ENCODE measurements at places on chromosomes 1 and 21.

- DNase-seq, result no peak
These were observed 118.4 kb upstream of the L1TD1 start for GRCh38 chr1:62076286-62076685.

DNA sequence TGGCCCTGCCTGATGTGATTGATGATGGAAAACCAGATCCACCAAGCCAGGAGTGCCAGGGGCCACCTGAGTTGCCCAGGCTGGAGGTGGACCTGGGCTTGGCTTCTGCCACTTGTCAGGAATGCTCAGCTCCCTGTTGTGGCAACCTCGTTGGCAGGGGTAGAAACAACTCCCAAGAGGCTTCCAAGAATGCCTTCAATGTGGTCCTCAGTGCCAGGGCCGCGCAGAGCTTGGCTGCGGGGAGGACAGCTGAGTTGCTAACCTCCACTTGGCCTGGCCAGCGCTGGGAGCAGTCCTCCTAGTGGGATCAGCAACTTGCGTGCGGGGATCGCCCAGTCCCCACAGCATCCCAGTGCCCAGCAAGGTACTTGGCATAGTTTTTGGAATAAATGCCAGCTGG lies 9.0 kb downstream of the MYOM3 start:
- DNase-seq, result no peak

DNA sequence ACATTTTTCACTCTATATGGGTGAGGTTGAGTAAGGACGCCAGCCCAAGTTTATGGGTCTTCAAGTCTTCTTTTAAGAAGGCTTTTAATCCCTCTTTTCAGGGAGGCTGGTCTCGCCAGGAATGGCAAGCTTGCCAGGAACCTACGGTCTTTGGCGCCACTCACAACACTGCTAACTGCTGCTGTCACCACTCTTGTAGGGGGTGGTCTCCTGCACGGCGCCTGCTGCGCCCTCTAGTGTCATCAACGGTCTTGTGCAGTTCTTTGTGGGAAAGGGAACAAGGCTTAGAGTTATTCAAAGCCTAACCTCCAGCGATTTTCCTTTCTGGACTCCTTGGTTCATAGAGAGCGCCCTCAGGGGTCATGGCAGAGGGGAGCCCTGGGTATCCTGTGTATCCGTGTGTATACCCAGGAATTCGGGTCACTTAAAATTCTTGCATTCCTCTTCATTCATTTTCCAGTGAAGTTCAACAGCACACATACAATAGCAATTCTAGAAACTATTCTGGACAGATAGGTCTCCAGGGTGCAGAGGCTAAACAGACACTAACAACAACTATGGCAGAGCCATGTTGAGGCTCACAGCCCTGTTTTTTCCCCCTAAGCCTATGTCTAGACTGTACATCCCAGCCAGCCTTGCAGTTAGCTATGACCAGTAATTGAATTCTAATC lies 392.8 kb upstream of the CAMK1G start:
- DNase-seq, result no peak

DNA sequence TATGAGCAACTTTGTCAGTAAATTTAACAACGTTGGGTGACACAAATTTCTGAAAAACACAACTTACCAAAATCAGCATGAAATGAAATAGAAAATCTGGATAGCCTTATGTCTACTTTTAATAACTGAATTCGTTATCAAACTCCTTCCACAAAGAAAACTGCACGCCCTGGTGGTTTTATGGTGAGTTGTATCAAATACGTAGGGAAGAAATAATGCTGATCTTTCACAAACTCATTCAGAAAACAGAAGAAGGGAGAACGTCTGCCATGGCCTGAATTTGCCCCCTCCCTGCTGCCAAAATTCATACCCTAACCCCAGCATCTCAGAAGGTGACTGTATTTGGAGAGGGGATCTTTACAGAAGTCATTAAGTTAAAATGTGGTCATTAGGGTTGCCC lies 50.0 kb upstream of the COL18A1 start:
- DNase-seq, result no peak

- no peak for DNase-seq
These were observed 5.8 kb upstream of the CCDC27 start for GRCh38 chr1:3746389-3746829.

DNA sequence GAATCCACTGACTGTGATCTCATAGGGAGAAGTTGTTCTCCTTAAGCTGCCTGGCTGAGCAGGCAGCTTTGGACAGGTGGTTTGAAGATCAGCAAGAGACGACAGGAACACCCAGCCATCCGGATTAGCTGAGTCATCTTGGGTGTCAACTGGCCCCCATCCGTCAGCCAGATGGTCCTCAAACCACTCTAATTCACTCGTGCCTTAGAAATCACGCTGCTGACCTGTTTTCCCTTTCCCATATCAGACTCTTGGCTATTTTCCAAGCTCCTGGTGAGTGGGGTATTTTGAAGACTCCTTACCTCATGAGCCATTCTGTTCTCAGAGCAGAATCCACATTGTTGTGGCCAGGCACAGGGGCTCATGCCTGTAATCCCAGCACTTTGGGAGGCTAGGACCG lies 149.1 kb upstream of the L1TD1 start:
- DNase-seq, result no peak

DNA sequence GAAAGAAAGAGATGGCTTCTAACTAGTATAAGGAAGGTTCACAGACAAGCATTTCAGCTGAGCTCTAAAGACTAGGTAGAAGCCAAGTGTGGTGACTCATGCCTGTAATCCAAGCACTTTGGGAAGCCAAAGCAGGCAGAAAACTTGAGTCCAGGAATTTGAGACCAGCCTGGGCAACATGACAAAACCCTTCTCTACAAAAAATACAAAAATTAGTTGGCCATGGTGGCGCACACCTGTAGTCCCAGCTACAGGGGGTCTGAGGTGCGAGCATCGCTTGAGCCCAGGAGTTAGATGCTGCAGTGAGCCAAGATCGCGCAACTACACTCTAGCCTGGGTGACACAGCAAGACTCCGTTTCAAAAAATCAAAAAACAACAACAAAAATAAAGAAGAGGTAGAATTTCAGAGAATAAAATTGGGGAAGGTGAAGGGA lies 27.8 kb downstream of the FBXO42 start:
- DNase-seq, result no peak

DNA sequence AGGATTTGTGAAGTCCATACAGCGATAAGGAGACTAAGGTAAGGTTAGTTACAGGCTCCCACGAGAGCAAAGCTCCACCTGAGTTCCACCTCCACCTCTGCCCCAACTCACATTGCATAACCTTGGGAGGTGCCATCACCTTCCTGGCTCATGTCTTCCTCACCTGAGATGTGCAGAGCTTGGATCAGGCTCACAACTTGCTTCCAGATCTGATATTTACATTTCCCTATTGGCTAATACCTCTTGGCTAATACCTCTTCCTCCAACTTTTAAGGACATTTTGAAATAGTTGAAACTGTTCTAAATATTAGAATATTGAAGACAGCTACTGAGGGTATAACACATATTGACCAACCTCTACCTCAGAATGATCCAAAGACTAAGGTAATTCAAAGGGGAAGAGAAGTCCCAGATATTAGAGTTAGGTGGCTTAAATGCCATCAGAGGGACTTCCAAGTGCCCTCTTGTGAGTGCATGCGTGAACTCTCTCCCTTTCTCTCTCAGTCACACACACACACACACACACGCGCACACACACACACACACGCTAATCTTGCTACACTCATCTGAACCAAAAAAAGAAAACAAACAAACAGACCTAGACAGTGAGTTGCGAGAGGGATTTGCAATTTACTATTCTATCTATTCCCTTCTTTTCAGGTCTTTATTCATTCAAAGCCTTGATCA lies 134.3 kb downstream of the PLPP3 start:
- no peak for DNase-seq

GRCh38 chr1:66207484-66207883 lies 326.5 kb upstream of the SGIP1 start:
- no peak for DNase-seq

GRCh38 chr1:106502659-106503058 lies 553.8 kb upstream of the PRMT6 start:
- DNase-seq, result no peak

DNA sequence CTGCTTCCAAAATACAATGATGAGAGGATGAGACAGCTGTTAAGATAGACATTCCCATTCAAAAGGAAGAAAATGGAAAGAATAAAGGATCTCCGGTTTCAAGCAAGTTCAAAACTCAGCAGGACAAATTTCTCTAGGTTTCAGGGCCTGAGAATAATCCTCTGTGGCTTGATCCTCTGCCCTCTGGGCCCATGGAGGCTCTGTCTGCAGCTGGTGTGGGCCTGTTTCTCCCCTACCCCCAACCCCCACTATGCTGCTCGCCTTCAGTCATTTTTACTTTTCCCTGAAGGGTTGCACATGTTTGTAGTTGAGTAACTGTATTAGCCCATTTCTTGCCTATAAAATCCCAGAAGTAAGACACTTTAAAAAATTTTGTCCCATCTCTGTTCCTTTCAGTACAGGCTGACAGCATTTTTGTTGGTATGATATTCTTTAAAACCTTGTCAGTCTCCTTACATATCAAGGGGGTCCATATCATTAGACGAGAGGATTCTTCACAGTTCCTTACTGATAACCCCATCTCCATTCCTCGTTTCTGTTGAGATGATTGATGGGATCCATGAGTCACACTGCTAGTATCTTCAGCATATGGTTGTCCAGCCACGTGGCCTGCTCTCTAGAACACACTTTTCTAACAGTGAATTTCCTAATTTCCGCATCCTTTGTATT lies 10.5 kb downstream of the ZMYM4 start:
- no peak for DNase-seq

DNA sequence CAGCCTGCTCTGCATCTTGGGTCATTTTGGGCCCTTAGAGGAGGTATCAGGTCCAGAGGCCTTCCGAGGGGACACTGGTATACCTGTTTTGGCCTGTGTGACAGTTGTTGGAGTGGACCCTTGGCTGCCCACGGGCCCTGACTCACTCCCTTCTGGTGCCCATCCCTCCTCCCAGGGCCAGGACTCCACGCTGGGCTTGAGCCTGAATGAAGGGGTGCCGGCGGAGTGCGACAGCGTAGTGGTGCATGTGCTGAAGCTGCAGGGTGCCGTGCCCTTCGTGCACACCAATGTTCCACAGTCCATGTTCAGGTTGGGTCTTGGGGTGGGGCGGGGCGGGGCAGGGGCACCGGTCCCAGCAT lies 11.1 kb downstream of the FAAH start:
- DNase-seq, result no peak

DNA sequence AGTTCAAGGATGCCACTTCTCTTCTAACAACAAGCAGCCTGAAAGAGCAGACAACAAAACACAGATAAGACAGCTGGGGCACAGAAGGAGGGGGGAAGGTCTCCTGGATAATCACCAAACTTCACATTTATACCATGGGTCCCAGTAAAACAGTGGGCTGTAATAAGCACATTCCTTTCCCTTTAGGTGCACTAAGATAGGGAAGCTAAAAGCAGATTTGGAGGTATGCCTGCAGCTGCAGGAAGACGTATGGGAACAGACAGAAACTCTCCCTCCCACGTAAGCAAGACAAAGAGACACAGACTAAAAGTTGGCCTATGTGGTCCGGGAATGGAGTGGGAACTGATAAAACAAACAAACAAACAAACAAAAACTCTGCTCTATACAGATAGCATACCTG lies 612.1 kb downstream of the MRPL39 start:
- no peak for DNase-seq

GRCh38 chr1:116373431-116374352 lies 648 bp downstream of the ATP1A1 start:
- DNase-seq, result peak; percentile 52

DNA sequence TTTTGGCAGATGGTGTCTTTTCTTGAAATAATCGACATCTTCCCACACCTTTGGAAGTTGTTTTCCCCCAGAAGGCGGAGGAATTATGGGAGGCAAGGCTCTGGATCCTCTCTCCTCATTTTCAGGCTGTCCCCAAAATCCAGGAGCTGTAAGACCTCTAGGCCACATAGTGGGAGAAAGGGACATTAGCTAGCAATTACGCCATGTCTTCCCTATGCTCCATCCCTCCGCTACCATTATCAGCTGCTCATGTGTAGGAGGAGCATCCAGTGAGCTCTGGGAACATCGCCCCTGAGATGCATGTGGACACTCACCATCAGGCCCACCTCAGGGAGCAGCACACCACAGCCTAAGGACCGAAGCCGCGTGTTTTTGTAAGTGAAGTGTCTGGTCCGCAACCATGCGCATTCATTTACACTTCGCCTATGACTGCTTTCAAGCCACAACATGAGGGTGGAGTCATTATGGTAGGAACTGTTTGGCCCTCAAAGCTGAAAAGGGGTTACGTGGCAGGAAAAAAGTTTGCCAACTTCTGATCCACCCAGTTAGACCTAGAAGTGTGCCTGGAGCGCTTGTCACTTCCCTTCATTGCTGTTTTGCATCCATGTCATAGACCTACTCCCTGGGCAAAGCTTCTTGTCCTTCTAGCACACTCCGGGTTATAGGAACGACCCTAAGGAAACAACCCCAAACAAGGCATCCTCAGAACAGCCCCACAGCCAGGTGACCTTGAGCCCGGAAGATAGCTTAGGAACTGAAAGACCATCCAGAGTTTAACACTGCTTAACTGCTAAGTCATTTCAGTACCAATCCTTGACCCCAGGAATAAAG lies 85.5 kb downstream of the C1orf94 start:
- DNase-seq, result no peak

- peak; percentile 14 for DNase-seq
These were observed 14.0 kb upstream of the ALX3 start for GRCh38 chr1:110084227-110085078.
